ENCODE measurements at places on chromosomes 12 and 14. TPM values are rescaled to one million over a fixed set of nuclear protein-coding genes. Genes with fewer than 3 reads are reported as not detected.

The TMEM132C gene
- under 0.01 TPM for total RNA-seq

The CCDC196 gene
- not detected for total RNA-seq

The INSM2 gene
- not detected for total RNA-seq

The GLIPR1L2 gene
- 0.39 TPM for total RNA-seq

The TAS2R50 gene
- total RNA-seq = 2.6 TPM

The SOAT2 gene
- total RNA-seq = under 0.01 TPM

The DLGAP5 gene
- total RNA-seq = 33.8 TPM

The GZMB gene
- not detected for total RNA-seq

The ARL1 gene
- 70.6 TPM for total RNA-seq

The GPRC5D gene
- not detected for total RNA-seq

The AQP2 gene
- total RNA-seq = not detected

The SERPINA12 gene
- not detected for total RNA-seq

The DAO gene
- total RNA-seq = not detected

The RASSF9 gene
- 0.20 TPM for total RNA-seq

The ANG gene
- 7.0 TPM for total RNA-seq

The GLI1 gene
- total RNA-seq = 0.78 TPM

The PROX2 gene
- total RNA-seq = not detected

The TGM1 gene
- total RNA-seq = 1.1 TPM

The CD163 gene
- under 0.01 TPM for total RNA-seq

The CLMN gene
- 6.6 TPM for total RNA-seq

The HIF1A gene
- 417 TPM for total RNA-seq

The TSPAN11 gene
- 0.20 TPM for total RNA-seq

The LAG3 gene
- total RNA-seq = not detected

The C1QL4 gene
- total RNA-seq = not detected

The ARMH4 gene
- 1.4 TPM for total RNA-seq

The RPL10L gene
- total RNA-seq = not detected

The TMEM233 gene
- 4.8 TPM for total RNA-seq

The HOXC9 gene
- total RNA-seq = 2.9 TPM

The ANKS1B gene
- total RNA-seq = 14.3 TPM

The TRHDE gene
- total RNA-seq = 0.39 TPM

The ADAMTS20 gene
- total RNA-seq = not detected

The FAM234B gene
- total RNA-seq = 11.4 TPM

The PLEKHG7 gene
- not detected for total RNA-seq

The SOCS4 gene
- total RNA-seq = 15.8 TPM

The TEX22 gene
- 0.20 TPM for total RNA-seq

The NRL gene
- 0.78 TPM for total RNA-seq

The CCDC197 gene
- total RNA-seq = not detected

The AKAP3 gene
- 1.1 TPM for total RNA-seq

The TAMALIN gene
- total RNA-seq = 4.8 TPM

The SLC6A15 gene
- 86.0 TPM for total RNA-seq

The TMED8 gene
- total RNA-seq = 13.7 TPM

Measured in subcutaneous preadipocyte (primary cell).